ENCODE measurements at places on chromosomes 2 and 18.

- DNase-seq = no peak
These were observed 80.5 kb upstream of the SIX2 start for GRCh38 chr2:45089554-45090261.

DNA sequence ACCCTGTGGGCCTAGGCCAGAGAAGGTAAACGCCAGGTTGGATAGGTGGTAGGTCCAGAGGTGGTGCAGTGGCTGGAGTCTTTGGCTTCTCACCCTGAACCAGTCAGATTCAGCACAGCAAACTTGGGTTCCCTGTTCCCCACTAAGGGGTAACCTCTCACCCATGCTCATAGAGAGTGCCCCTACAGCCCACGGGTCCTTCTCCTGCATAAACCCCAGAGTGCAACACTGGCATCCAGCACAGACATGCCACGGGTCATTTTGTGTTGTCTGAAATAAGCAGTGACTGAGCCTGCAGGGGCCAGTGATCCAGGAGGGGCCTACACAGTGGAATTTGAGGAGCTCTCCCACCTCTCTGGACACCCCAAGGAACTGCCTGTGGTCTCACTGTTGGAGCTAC, 40.5 kb upstream of the ATP6V1B1 start:
- no peak for DNase-seq

GRCh38 chr18:48576457-48576771, 37.6 kb downstream of the CTIF start:
- DNase-seq = no peak

DNA sequence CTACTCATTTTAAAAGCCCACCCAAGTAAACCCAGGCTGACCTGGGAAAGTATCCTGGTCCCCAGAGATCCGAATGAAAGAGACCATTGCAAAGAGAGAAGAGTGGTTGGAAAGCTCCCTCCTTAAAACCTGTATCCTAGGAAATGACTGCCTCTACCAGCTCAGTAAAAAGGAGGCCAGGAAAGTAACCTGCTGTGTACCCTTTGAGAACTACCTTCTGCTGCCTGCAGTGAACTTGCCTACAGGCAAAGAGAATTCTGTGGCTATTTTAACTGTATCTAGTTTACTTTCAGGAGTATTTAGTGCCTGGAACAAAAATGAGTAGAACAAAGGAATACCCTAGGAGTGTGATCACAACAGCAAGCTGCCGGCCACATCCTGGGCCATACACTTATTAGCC, 641.7 kb upstream of the NRXN1 start:
- no peak for DNase-seq

- peak; percentile 24 for DNase-seq
These were observed 25.8 kb downstream of the CREG2 start for GRCh38 chr2:101361522-101361921.

DNA sequence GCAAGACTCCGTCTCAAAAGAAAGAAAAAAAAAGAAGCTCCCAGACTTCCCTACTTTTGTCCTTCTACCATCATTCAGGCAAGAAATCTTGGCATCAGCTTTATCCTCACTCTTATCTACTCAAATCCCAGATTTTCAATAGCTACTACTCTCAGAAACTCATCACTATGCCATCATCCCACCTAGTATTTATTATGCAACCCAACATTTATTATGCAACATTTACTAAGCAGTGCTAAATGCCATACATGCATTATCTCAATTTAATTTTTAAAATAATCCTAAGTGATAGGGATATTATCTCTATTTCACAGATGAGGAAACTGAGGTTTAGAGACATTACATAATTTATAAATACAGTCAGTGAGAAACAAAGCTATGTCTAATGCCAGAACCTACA, 4.1 kb downstream of the USP37 start:
- no peak for DNase-seq

GRCh38 chr2:159227467-159227866, 59.0 kb downstream of the WDSUB1 start:
- DNase-seq = no peak

DNA sequence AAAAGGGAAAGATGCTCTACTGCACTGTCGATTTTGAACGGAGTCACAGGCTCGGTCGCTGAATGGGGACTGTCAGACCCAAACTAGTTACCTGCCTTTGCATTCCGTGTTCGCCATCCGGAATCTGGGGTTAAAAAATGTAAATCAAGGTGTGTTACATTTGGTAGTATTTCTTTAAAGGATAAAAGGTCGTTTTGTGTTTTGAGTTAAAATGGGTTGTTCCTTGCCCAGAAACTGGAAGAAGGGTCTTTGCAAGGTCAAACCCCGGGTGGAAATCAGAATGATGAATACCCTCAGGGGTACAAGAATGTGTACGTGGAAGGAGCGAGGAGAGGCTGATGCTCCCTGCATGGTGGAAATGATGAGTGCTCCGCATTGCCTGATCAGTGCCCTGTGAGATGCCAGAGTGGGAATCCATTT, 1.0 kb downstream of the VSNL1 start:
- DNase-seq = no peak

DNA sequence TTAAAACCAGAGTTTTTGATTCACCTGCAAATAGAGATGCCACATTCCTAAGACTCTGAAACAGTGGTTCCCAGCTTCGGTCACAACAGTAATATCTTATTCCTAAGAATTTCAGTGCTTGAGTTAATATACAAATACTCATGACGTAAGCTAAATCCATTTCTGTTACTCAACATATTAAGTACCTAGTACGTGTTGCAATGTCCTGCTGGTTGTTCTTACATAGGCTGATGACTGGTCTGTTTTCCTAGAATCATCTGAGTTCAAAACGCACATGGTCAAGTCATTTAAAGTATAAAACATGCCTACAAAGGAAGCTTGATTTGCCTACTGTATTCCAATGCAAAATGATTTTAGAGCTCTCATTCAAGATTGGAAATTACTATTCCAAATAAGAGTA, 7.2 kb downstream of the NCL start:
- DNase-seq = no peak
